Activated CD8-positive, alpha-beta T cell treated with anti-CD3 and anti-CD28 coated beads for 36 hours (primary cell): ENCODE measurements at places on chromosomes 6 and 20. TPM values are rescaled to one million over a fixed set of nuclear protein-coding genes. Genes with fewer than 3 reads are reported as not detected.

Gene BYSL
- 56.4 TPM for total RNA-seq

Gene SEL1L2
- total RNA-seq: not detected

Gene SLC26A8
- total RNA-seq: not detected

Gene NDUFAF5
- total RNA-seq: 28.4 TPM

Gene MYO6
- total RNA-seq: 1.4 TPM

Gene MRPL14
- total RNA-seq: 44.3 TPM

Gene OPN5
- not detected for total RNA-seq

Gene RBM38
- total RNA-seq: 116 TPM

Gene SLC22A2
- total RNA-seq: not detected

Gene B3GALT4
- 3.6 TPM for total RNA-seq

Gene RIMS1
- not detected for total RNA-seq

Gene FIG4
- total RNA-seq: 13.1 TPM

Gene PI3
- total RNA-seq: not detected

Gene C20orf96
- 7.1 TPM for total RNA-seq

Gene CLPSL2
- not detected for total RNA-seq

Gene ALDH8A1
- total RNA-seq: 1.2 TPM

Gene RNF144B
- 1.9 TPM for total RNA-seq

Gene TMEM74B
- 1.8 TPM for total RNA-seq

Gene SPATS1
- total RNA-seq: not detected

Gene CALHM5
- not detected for total RNA-seq

Gene ENPP1
- 0.20 TPM for total RNA-seq

Gene BMP7
- total RNA-seq: not detected

Gene ATP6V1G2
- total RNA-seq: 1.1 TPM

Gene EEF1E1
- 76.8 TPM for total RNA-seq

Gene SERINC1
- 40.2 TPM for total RNA-seq

Gene OR2J3
- total RNA-seq: not detected

Gene TNFAIP3
- total RNA-seq: 399 TPM

Gene TPBG
- not detected for total RNA-seq

Gene GSTA3
- total RNA-seq: not detected

Gene TFAP2C
- not detected for total RNA-seq

Gene RIPOR2
- total RNA-seq: 96.3 TPM

Gene HSPA12B
- not detected for total RNA-seq

Gene NFYA
- total RNA-seq: 31.1 TPM

Gene MRS2
- total RNA-seq: 26.3 TPM

Gene FILIP1
- total RNA-seq: not detected

Gene MEI4
- not detected for total RNA-seq

Gene PPIL6
- total RNA-seq: 0.38 TPM

Gene CCN6
- total RNA-seq: not detected

Gene NR2E1
- total RNA-seq: not detected

Gene RAMACL
- total RNA-seq: 0.45 TPM

Gene HLA-DPA1
- 27.6 TPM for total RNA-seq

Gene PAX1
- total RNA-seq: not detected

Gene DPPA5
- total RNA-seq: not detected

Gene ANKRD6
- total RNA-seq: 4.9 TPM

Gene GRIK2
- total RNA-seq: not detected

Gene TPX2
- total RNA-seq: 112 TPM

Gene TRIM31
- total RNA-seq: not detected

Gene CTAGE9
- not detected for total RNA-seq

Gene KHDC1L
- not detected for total RNA-seq

Gene LHFPL5
- total RNA-seq: not detected

Gene SIGLEC1
- total RNA-seq: not detected
